Caco-2 (cell line): ENCODE measurements at places on chromosomes 13 and 19.

GRCh38 chr19:33982706-33983105 is 186.0 kb downstream of the KCTD15 start:
- DNase-seq = no peak

GRCh38 chr19:51441410-51442390 is 16.6 kb downstream of the SIGLEC8 start:
- no peak for DNase-seq

DNA sequence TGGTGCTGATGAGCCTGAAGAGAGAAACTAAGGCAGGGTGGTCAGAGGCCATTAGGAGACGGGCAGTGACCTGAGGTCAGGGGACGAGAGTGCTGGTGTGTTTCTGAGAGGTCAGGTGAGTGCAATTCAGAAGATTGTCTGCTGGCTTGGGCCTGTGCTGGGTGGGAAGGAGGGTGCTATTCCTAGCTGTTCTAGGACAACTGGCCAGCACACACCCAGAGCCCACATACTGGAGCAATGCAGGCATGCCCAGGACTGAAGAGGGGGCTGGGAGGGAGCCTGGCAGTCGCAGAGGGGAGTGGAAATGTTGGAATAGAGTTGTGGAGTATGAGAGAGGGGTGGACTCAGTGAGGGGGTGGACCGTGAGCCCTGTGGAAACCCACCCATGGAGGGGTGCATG is 16.5 kb downstream of the ARHGEF7 start:
- no peak for DNase-seq

- DNase-seq = no peak
Measured at GRCh38 chr13:41401366-41401765, 56.0 kb upstream of the RGCC start.

- no peak for DNase-seq
Measured at GRCh38 chr13:35468195-35468594, 8.3 kb downstream of the MAB21L1 start.

- no peak for DNase-seq
Measured at GRCh38 chr13:44267980-44268379, 105.6 kb upstream of the SERP2 start.
